ENCODE measurements at places on chromosomes 12 and 14.
A peak's percentile ranks its signal among the peaks of the same experiment; 100 is the strongest.

DNA sequence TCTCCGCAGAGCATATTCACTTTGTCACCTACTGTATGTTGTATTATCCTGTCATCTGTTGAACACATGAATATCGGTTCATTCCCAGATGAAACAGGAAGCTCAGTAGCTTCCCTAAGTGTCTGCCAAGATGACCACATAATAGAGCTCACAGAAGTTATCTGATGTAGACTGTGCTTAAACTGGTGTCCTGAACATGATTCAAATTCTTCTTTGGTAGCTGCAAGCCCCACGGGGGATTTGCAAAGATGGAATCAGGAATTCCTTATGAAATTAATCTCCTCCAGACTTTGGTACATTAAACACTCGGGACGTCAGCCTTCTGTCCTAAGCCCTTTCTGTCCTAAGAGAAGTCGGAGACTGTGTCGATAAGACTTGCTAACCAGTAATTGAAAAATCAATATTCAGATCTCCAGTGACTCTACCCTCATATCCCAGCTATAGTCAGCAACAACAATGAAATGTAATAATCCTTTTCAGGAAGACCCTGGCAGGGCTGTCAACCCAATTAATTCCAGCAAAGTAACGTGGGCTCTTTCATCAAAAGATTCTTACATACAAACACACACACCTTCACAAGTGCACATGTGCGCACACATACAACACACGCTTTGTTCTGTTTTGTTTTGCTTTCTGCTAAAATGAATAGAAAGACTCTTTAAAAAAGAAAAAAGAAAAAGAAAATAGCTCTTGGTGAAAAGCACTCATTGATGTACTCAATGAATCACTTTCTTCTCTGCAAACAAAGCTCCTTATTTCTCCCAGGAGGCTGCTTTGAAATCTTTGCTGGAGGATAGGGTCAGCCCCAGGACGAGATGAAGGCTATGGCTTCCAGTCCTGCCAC, 127.2 kb downstream of the RIMBP2 start:
- H3K4me3 ChIP-seq, result no peak overlapping the region
- H3K36me3 ChIP-seq, result no peaks in the 10 kb centered on the region
- no peaks in the 10 kb centered on the region for H3K27me3 ChIP-seq
- DNase-seq, result no peak
- no peaks in the 10 kb centered on the region for H3K4me1 ChIP-seq

DNA sequence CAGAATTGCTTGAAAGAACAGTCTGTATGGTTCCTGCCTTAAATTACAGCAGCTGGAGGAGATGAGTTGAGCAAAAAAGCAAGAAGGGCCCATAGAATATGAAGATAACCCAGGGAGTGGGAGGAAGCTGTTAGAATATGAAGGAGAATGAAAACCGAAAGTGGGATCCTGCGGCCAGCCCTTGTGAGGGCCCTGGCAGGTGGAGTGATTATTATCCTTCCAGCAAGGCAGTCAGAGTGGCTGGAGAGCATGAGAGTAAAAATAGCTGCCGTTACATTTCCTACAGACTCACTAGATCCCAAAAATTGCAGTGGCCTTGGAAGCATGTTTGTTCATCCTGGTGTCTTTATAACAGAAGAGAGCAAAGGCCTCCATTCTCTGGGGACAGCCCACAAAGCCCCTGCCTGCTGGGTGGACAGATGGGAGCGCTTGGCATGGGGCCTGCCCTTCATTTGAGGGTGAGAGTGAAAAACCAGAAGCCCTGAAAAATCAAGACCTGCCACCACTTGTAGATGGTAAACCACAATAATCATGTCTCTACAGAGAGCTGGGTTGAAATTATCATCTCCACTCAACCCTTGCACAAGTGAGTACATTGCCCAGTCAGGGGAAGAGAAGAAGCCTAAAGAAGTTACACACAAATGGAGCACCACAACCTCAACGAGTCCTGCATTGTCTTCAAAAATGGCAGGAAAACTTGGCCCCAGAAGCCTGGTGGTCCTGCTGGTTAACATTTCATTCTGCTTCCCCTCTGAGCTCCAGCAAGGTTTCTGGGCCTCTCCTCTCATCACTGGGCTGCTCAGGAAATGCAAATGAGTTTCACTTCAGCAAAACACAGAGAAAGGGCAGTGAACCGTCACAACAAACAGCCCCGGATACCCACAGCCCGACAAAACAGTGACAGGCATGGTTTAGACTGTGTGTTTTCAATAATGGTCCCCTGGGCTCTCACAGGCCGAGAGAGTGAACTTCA, 20.5 kb downstream of the ZDHHC22 start:
- peaks cover 6% of the 10 kb centered on the region for H3K36me3 ChIP-seq
- DNase-seq, result no peak
- peaks cover 46% of the 10 kb centered on the region for H3K4me1 ChIP-seq

- H3K36me3 ChIP-seq, result no peaks in the 10 kb centered on the region
- no peak for DNase-seq
- H3K4me1 ChIP-seq, result no peaks in the 10 kb centered on the region
- H3K4me3 ChIP-seq, result no peak overlapping the region
- no peak overlapping the region for H3K27ac ChIP-seq
These were observed 181.1 kb downstream of the PTPN11 start for GRCh38 chr12:112599871-112600270.

DNA sequence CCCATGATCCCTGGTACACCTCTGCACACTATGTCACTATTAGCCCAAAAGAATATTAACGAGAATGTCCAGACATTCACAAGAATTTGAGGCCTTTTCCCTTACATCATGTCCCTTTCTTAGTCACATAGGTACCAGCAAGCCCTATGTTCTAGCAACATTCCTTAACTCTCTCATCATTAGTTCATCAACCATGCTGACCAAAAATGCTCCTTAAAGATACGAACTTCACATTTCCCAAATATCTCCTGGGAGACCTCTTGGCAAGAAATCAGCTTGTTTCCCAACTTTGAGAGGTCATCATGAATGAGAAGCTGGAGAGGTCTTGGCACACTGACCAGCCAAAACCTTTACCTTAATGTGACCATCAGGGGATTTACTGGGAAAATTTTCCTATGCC, 4.6 kb downstream of the SALL2 start:
- H3K4me3 ChIP-seq, result no peak overlapping the region
- H3K36me3 ChIP-seq, result no peaks in the 10 kb centered on the region
- no peak for DNase-seq

DNA sequence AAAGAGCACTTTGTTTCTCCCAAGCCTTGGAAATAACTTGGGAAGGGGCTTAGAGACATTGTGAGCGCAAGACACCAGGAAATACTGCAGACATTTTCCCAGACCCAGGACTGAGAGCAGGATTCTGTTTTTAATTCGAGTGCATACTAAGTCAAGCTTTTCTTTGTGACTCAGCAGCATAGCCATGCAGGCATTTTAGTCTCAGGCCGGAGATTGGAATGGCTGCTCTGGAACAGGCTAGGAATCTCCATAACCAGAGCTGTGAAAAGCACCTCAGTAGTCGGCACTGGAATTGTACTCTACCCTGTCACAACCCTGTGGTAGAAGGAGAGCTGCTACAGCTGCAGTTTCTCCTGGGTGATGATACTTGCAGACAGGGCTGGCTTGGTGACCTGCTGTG, 28.9 kb upstream of the GARIN6 start:
- no peak for DNase-seq
- H3K36me3 ChIP-seq, result no peaks in the 10 kb centered on the region
- no peaks in the 10 kb centered on the region for H3K4me1 ChIP-seq
- H3K4me3 ChIP-seq, result no peak overlapping the region

GRCh38 chr12:59723520-59723919, 127.7 kb downstream of the SLC16A7 start:
- DNase-seq, result no peak
- H3K36me3 ChIP-seq, result no peaks in the 10 kb centered on the region
- H3K4me3 ChIP-seq, result no peak overlapping the region
- H3K27me3 ChIP-seq, result no peaks in the 10 kb centered on the region
- no peak overlapping the region for H3K27ac ChIP-seq

GRCh38 chr14:36716614-36717184, 55.0 kb downstream of the PAX9 start:
- no peaks in the 10 kb centered on the region for H3K36me3 ChIP-seq
- no peak for DNase-seq
- no peak overlapping the region for H3K27ac ChIP-seq
- no peaks in the 10 kb centered on the region for H3K27me3 ChIP-seq
- H3K4me3 ChIP-seq, result no peak overlapping the region

- H3K27ac ChIP-seq, result no peak overlapping the region
- H3K27me3 ChIP-seq, result no peaks in the 10 kb centered on the region
- H3K4me1 ChIP-seq, result no peaks in the 10 kb centered on the region
- DNase-seq, result no peak
- no peaks in the 10 kb centered on the region for H3K36me3 ChIP-seq
- no peak overlapping the region for H3K4me3 ChIP-seq
These were observed 46.4 kb downstream of the EMP1 start for GRCh38 chr12:13242936-13243335.

GRCh38 chr14:103871596-103872480, 24.5 kb upstream of the PPP1R13B start:
- peak overlapping the region; percentile 45 for H3K4me3 ChIP-seq
- peak overlapping the region; percentile 32 for H3K27ac ChIP-seq
- no peaks in the 10 kb centered on the region for H3K36me3 ChIP-seq
- peaks cover 15% of the 10 kb centered on the region for H3K4me1 ChIP-seq
- H3K27me3 ChIP-seq, result no peaks in the 10 kb centered on the region

- no peaks in the 10 kb centered on the region for H3K36me3 ChIP-seq
- H3K27ac ChIP-seq, result no peak overlapping the region
- H3K4me3 ChIP-seq, result no peak overlapping the region
- H3K27me3 ChIP-seq, result no peaks in the 10 kb centered on the region
- DNase-seq, result no peak
These were observed 66.3 kb downstream of the OTX2 start for GRCh38 chr14:56744016-56744415.

DNA sequence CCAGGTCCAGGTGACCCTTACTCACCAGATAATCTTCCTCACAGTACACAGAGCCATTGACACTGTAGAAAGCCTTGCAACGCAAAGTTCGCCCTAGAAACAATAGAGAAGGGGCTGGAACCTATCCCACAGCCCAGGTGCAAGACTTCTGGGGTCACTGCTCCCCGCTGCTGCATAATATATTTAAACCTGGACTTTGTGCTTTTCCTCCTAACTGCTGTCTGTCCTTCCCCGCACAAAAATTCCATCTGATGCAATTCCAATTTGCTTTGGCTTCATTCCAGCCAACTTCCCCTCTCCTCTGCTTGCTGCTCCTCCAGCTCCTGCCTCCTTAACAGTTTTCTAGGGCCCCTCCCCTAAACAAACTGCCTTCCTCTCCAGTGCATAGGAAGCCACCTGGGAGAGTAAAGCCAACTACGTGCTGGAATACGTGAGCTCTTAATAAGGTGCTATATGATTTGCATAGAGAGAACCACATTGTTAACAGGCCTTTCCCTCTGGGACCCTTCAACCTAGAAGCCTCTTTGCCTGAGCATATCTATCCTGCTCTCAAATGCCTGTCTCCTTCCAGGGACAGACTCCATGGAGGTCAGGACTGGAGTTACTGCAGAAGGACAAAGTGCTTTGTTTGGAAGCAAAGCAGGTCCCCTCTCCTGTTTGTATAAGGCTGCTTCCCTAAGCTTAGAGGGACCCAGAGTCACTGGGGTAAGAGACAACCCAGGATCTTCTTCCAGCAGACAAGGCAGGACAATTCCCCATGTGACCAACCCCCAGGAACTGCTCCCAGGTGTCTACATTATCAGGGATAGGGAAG, 5.5 kb downstream of the AJUBA start:
- peaks cover 52% of the 10 kb centered on the region for H3K4me1 ChIP-seq
- no peaks in the 10 kb centered on the region for H3K27me3 ChIP-seq
- H3K36me3 ChIP-seq, result no peaks in the 10 kb centered on the region
- H3K4me3 ChIP-seq, result no peak overlapping the region
- H3K27ac ChIP-seq, result peak overlapping the region; percentile 89

- no peak overlapping the region for H3K4me3 ChIP-seq
- H3K4me1 ChIP-seq, result peaks cover 23% of the 10 kb centered on the region
- no peak overlapping the region for H3K27ac ChIP-seq
- no peak for DNase-seq
These were observed 16.4 kb downstream of the NAV3 start for GRCh38 chr12:77847060-77847541.

DNA sequence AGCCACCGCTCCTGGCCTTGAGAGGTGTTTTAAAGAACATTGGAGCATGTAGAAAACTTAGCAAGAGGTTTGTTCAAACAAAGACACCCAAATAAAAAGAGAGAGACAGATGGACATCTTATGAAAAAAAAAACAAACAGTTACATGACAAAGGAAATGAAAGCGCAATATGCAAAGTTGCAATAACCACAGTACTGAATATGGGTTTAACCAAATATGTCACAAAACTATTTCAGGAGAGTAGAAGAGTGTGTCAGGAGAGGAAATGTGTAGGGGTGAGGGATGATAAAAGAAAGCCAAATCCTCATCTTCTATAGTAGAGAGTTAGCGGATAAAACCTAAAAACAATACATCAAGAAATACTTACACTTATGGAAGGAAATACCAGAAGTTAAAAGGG, 98.4 kb downstream of the GTF2A1 start:
- H3K27ac ChIP-seq, result no peak overlapping the region
- H3K27me3 ChIP-seq, result no peaks in the 10 kb centered on the region
- DNase-seq, result no peak

DNA sequence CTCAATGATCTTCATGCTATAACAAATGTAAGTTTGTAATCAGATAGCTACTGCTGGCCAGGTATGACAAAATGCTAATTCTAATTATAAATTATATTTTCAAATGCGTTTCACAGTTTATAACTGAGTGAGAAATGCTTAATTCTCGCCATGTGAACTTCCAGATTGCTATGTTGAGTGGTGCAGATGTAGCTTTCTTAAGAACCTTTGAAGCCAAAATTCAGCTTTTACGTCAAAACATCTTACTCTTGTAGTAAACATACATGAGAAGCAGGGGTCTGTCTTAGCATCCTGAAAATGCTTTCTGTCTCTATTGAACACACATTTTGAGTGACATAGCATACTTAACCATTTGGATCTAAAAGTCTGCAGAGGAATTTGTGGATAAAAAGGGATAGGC, 176.5 kb upstream of the PRICKLE1 start:
- DNase-seq, result no peak
- peaks cover 15% of the 10 kb centered on the region for H3K4me1 ChIP-seq
- H3K27me3 ChIP-seq, result no peaks in the 10 kb centered on the region

DNA sequence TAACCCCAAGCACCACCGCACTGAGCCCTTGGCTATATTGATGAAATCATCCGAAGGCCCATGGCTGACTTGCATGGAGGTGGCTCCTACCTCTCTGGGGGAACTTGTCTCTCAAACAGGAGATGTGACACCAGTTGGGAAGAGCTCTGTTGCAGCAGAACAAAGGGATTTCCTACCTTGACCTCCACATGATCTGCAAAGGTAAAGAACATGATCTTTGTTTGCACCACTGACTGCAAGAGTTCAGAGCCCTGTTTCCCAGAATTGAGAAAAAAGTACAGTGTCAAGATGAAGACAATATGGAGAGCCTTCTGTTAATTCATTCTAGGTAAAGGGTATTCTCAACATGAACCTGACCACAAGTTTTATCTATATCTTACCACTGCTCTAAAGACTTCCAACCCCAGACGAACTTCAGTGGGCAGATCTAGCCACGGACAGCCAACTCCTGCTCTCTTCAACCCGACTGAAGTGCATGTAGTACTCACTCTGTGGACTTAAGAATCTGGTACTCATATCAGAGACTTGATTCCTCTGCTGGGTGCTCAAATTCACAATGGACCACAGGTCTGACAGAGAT, 32.1 kb downstream of the ZFYVE26 start:
- DNase-seq, result no peak
- H3K27ac ChIP-seq, result no peak overlapping the region
- H3K36me3 ChIP-seq, result peaks cover 92% of the 10 kb centered on the region
- H3K4me3 ChIP-seq, result no peak overlapping the region
- no peaks in the 10 kb centered on the region for H3K4me1 ChIP-seq

All from vagina (tissue), 2 donors.